ENCODE measurements at places on chromosomes 2 and 18.

GRCh38 chr18:78580835-78581339 lies 398.7 kb upstream of the SALL3 start:
- no peak overlapping the region for H3K27ac ChIP-seq
- no peak for DNase-seq
- H3K4me3 ChIP-seq, result no peak overlapping the region
- H3K4me1 ChIP-seq, result no peaks in the 10 kb centered on the region
- no peaks in the 10 kb centered on the region for H3K36me3 ChIP-seq

DNA sequence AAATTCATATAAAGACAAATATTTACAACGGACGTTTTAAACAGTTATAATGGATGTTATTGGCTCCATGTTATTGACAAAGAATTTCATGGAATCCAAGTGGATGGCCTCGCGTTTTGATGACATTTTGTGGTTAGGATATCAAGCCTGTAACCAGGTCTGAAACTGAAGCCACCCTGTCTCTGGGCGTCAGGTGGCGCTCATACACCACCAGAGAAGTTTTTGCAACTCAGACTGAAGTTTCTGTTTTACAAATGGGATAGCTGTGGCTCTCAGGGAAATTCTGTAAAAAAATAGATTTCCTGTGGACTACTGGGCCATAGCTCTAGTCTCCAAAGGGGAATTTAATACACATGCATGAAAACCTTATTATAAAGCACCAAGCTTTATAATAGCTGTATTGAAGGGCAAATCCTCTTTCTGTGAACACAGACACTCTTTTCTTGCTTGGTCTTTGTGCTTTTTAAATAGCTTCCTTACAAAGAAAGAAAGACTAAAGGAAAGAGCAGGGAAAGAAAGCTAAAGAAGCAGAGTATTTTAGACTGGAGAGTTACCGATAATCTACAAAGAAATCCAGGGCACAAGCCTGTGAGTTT lies 86.7 kb downstream of the C18orf54 start:
- H3K4me1 ChIP-seq, result no peaks in the 10 kb centered on the region
- peaks cover 23% of the 10 kb centered on the region for H3K27me3 ChIP-seq
- no peak for DNase-seq
- no peak overlapping the region for H3K27ac ChIP-seq
- H3K4me3 ChIP-seq, result no peak overlapping the region
- no peaks in the 10 kb centered on the region for H3K36me3 ChIP-seq

GRCh38 chr2:32622570-32623310 lies 5.1 kb upstream of the TTC27 start:
- H3K36me3 ChIP-seq, result no peaks in the 10 kb centered on the region
- DNase-seq, result no peak
- no peak overlapping the region for H3K4me3 ChIP-seq
- no peaks in the 10 kb centered on the region for H3K27me3 ChIP-seq

- H3K27me3 ChIP-seq, result peaks cover 7% of the 10 kb centered on the region
- H3K4me1 ChIP-seq, result no peaks in the 10 kb centered on the region
- no peak overlapping the region for H3K27ac ChIP-seq
- DNase-seq, result no peak
- H3K4me3 ChIP-seq, result no peak overlapping the region
These were observed 135.9 kb downstream of the ABCA12 start for GRCh38 chr2:215002500-215002899.

DNA sequence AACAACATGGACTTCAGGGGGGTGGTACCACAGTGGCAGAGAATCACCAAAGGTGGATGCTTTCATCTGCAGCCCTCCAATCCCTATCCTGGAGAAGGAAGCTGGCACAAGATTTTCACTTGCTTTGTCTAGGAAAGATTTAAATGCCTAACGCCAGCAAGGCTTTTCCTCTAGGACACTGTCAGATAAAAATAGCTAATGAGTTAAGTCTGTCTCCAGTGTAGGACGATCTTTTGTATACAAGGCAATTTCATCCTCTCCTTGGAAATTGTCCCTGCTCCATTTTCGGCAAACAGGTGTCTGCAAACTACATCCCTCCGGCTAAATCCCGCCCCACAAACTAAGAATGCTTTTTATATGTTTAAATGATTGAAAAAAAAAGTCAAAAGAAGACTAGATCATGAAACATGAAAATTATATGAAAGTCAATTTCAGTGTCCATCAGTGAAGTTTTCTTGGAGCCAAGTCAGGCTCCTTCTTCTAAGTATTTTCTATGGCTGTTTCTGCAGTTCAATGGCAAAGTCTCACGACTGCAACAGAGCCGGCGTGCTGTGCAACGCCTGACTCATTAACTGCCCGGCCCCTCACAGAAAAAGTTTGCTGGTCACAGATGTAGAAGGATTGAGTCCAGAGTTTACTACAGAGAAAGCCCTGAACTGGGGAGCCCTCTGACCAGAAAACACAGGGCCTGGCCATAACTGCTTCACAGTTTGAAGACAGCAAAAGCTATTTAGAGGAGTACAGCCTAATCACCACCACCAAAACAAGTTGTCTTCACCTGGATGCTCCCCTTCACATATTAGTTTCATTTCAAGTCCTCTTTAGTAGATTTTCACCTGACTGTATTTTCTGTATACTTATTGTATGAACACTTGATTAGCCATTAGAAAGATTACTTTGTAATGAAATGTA lies 52.3 kb downstream of the PIEZO2 start:
- H3K27me3 ChIP-seq, result no peaks in the 10 kb centered on the region
- no peaks in the 10 kb centered on the region for H3K4me1 ChIP-seq
- H3K27ac ChIP-seq, result no peak overlapping the region
- no peak overlapping the region for H3K4me3 ChIP-seq

- DNase-seq, result no peak
- peaks cover 14% of the 10 kb centered on the region for H3K27me3 ChIP-seq
- no peak overlapping the region for H3K4me3 ChIP-seq
- H3K36me3 ChIP-seq, result no peaks in the 10 kb centered on the region
- H3K27ac ChIP-seq, result no peak overlapping the region
- no peaks in the 10 kb centered on the region for H3K4me1 ChIP-seq
These were observed 197.0 kb downstream of the MYT1L start for GRCh38 chr2:2134037-2134436.

DNA sequence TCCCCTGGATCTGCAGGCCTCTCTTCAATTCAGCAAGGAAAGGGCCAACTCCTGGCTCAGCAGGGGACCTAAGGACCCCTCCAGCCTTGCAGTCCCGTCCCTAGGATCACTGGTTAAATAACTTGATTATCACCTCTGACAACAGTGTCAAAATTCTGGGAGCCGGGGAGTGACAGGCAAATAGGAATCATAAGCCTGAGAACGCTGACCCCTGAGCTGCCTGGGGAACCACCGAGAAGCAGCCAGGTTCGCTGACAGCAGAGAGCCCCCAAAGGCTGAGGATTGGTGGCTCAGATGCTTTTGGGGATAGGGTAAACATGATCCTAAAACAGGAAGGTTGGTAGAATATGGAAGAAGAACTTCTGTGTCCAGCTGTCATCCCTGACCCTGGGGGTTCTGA lies 17.5 kb upstream of the TNS1 start:
- H3K4me1 ChIP-seq, result no peaks in the 10 kb centered on the region
- peak; percentile 20 for DNase-seq
- H3K27ac ChIP-seq, result no peak overlapping the region
- H3K4me3 ChIP-seq, result no peak overlapping the region
- H3K27me3 ChIP-seq, result peaks cover 6% of the 10 kb centered on the region
- no peaks in the 10 kb centered on the region for H3K36me3 ChIP-seq

GRCh38 chr2:144364944-144365738 lies 154.8 kb downstream of the ZEB2 start:
- peak; percentile 64 for DNase-seq
- H3K4me1 ChIP-seq, result peaks cover 24% of the 10 kb centered on the region
- H3K4me3 ChIP-seq, result peak overlapping the region; percentile 3
- no peaks in the 10 kb centered on the region for H3K27me3 ChIP-seq

DNA sequence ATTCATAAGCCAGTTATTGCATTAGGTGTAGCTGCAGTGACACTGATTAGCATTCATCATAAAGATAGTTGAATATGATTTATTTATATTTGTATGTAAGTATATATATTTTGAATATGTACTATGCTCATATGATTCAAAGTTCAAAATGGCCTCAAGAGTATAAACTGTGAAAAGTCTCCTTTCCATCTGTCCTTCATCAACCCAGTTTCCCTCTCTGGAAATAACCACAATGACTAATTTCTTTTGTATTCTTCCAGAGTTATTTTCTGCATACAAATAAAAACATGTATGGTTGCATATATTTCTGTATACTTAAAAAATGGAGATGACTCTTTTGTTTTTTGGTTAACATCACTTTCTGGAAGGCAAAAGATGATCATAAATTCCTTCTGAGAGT lies 95.2 kb downstream of the CAMKMT start:
- no peaks in the 10 kb centered on the region for H3K27me3 ChIP-seq
- H3K4me3 ChIP-seq, result no peak overlapping the region
- DNase-seq, result no peak
- H3K36me3 ChIP-seq, result no peaks in the 10 kb centered on the region
- H3K27ac ChIP-seq, result no peak overlapping the region
- H3K4me1 ChIP-seq, result no peaks in the 10 kb centered on the region
